Fibroblast of skin of back (primary cell): ENCODE measurements at places on chromosomes 5 and 9.

DNA sequence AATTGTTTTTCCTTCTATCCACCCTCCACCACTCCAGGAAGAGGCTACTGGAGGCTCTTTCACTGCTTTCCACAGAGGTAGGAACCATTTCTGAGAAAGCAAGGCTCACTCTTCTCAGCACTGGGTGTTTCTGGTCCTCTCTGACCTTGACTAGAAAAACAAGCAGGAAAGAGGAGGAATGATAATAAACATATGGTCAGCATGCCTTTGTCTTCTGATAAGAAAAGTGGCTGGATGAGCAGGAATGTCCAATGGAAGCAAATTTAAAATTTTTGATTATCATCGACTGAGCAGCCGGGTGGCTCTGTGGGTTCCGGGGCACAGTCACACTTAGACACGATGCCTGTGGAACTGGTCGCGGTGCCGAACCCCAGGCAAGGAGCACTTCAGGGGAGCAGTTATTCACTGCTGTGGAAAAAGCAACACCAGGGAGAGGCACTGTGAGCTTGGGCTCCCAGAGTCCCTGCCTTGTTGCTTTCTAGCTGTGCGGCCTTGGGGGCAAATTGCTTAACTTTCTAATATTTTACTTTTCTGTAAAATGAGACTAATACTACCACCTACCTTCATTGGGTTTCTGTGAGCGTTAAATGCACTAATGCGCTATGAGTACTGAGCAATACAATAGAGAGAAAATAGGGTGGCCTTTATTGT, 157.0 kb upstream of the LHFPL2 start:
- peak; percentile 50 for DNase-seq

DNA sequence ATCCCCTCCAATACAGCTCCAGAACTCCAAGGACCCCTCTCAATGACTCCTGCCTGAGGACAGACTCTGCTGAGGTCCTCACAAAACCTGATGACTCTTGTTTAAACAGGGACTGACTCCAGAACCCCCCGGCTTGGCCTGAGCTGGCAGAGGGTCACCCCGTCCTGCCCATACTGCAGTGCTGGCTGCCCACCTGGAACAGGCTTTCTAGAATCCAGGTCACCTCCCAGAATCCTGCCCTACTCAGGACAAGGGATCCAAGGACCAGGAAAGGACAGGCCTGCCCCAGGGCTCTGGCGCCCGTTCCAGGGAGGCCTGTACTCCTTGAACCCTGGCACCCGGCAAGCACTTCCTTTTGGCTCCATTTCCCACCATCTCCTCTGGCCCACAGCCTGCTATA, 22.2 kb downstream of the RALGDS start:
- DNase-seq = no peak

DNA sequence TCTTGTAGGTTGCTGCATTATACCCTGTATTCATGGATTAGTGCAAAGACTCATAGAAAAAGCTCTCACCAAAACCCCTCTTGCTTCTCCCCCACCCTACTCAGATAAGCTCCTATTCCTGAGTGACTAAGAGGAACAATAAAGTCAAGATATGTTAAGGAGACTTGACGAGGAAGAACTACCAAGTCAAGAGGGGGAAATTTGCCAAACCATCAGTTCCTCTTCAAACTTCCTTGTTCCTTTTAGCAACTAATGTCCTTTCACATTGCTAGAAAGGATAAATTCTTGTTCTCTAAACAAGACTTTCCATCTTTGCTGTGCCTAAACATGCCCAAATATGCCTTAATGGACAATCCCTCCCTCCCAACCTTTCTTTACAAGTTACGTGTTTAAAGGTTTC, 27.0 kb downstream of the CNOT8 start:
- DNase-seq = no peak

DNA sequence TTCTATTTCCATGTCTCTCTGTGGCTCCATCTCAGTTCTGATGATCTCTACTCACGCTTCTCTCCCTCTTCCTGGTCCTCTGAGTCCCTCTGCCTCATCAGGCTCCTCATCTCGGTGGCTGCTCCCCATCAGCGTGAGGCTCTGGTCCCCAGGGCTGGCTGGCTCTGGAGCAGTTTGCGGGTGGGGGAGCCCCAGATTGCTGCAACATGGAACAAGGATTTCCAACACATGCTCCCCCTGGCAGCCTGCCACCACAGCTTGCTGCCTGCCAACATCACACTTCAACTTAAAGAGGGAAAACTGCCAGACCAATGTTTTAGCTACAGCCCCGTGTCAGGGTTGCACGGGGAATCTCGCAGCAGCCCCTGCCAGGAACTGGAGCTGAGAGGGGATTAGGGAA, 77.2 kb upstream of the NEK6 start:
- peak; percentile 2 for DNase-seq

GRCh38 chr9:126702151-126703001, 88.6 kb downstream of the LMX1B start:
- no peak for DNase-seq

DNA sequence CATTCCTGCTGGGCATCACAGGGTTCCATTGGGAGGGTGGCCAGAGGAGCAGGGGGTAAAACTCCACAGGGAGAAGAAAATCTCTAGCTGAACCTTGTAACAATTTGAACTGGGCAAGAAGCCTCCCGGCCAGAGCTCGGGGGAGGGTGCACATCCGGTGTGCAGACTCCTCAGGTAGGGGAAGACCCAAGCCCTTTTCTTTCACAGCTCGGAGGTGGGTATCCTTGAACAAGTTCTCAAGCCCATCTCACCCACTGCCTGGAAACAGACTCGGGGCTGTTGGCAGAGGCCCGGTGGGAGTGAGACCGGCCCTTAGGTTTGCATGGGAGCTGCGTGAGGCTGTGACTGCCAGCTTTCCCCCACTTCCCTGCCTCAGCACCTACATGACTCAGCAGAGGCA, 111.5 kb upstream of the IL7R start:
- DNase-seq = no peak

- DNase-seq = no peak
Observed at GRCh38 chr9:104984121-104984520, 56.2 kb upstream of the ABCA1 start.

- DNase-seq = peak; percentile 75
Observed at GRCh38 chr5:116759860-116760640, 185.4 kb upstream of the SEMA6A start.

- peak; percentile 29 for DNase-seq
Observed at GRCh38 chr9:74742792-74743730, 144.7 kb downstream of the TRPM6 start.

DNA sequence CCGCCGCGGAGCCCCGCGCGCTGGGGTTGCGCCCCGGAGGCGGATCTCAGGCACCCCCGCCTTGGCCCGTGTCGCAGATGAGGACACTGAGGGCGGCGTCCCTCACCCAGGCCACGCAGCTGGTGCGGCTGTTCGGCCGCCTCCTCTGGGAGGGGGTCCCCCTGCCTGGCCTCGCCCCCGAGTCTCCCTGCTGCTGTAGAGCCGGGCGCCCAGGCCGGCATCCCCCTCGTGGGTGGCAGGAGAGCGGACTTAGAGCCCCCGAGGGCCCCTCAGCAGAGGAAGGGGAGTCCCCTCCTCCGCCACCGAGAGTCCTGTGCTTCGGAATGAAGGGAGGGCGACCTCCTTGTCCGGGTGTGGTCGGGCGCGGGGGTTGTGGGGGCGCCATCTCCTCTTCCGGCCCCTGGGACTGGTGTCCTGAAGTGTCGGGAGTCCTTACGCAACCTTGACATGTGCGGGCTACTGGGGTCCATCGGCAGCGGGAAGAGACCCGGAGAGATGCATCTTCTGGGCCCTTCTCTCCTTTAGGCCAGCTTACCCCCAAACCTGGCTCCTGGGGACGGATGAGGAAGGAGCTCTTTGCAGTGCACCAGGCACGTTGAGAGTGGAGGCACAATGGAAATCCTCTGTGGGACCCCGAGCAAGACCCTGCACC, 11.7 kb upstream of the EXOSC2 start:
- no peak for DNase-seq

- DNase-seq = no peak
Observed at GRCh38 chr9:83744206-83744605, 36.4 kb upstream of the UBQLN1 start.

GRCh38 chr9:9919174-9919775, 693.5 kb downstream of the PTPRD start:
- no peak for DNase-seq

GRCh38 chr5:53261245-53261644, 151.7 kb upstream of the MOCS2 start:
- peak; percentile 63 for DNase-seq

DNA sequence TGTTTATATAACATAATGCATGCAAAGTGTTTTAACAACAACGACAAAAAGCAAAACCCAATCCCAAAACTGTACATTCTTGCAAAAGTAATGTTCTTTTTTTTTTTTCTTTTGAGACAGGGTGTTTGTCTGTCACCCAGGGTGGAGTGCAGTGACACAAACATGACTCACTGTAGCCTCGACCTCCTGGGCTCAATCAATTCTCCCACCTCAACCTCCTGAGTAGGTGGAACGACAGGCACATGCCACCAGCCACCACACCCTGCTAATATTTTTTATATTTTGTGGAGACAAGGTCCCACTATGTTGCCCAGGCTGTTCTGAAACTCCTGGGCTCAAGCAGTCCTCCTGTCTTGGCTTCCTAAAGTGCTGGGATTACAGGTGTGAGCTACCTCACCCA, 13.6 kb upstream of the HAVCR1 start:
- DNase-seq = no peak

DNA sequence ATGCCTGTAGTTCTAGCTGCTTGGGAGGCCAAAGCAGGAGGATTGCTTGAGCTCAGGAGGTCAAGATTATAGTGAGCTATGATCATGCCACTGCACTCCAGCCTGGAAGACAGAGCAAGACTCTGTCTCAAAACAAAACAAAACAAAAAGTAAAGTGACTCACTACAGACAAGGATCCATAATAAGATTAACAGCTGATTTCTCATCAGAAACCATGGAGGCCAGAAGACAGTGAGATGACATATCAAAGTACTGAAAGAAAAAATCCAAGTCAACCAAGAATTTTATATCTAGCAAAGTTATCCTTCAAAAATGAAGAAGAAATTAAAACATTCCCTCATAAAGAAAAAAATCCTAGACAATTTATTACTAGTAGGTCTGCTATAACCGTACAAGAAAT, 69.4 kb upstream of the ZBTB43 start:
- DNase-seq = no peak

DNA sequence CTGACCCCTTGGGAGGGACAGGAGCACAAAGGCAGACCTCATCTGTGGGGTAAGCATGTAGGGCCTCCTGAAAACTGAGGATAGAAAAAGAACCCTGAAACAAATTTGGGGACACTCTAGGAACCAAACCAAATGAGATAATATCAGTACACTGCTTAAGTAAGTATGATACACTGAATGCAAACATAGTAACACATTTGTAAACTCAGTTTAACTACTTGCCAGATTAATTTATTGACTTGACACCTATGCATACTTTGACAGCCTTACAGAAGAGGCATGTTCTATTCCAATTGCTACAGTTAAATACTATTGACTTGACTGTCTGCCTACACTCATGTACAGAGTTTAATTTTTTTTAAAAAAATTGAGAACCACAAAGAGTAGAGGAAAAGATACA, 1070.8 kb upstream of the SEMA6A start:
- no peak for DNase-seq

- no peak for DNase-seq
Observed at GRCh38 chr5:56070851-56071465, 76.2 kb upstream of the IL6ST start.

GRCh38 chr5:143386725-143387124, 16.8 kb downstream of the NR3C1 start:
- peak; percentile 62 for DNase-seq
